ENCODE measurements at places on chromosomes 1 and 21.

DNA sequence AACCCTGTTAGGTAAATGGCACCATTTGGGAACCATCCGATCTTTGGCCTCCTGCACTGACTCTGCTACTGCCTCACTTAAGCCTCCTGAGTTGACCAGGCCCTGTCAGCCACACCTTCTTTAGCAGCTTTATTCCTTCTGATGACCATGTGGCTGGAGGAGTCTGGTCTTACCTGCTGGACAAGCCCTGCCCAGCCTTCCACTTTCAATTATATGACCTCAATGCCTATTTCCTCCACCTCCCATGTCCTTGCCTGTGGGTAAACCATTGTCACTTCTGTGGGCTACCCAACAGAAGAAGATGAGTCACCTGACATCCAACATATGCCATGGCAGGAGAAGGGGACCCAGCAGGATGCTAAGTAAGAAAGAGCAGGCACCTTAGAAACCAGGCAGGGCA, 393.8 kb downstream of the NTNG1 start:
- no peak for DNase-seq

- DNase-seq = no peak
These were observed 7.4 kb upstream of the SVBP start for GRCh38 chr1:42824481-42825035.

DNA sequence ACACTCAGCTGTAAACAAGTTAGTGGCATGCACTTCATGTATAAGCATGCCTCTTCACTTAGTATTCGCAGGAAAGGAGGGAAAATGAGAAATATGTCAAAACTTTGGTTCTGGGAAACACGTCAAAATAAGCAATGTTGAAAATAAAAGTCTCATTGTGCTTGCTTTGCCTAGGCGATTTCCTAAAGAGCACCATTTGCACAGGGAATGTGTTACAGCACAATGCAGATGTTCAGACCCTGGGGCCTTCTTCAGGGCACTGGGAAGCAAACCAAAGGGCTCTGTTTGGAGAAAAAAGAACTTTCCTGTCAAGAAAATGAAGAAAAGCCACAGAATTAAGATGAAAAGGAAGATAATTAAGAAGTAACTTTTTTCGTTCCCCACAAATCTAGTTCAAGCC, 98.6 kb upstream of the PLD5 start:
- no peak for DNase-seq

DNA sequence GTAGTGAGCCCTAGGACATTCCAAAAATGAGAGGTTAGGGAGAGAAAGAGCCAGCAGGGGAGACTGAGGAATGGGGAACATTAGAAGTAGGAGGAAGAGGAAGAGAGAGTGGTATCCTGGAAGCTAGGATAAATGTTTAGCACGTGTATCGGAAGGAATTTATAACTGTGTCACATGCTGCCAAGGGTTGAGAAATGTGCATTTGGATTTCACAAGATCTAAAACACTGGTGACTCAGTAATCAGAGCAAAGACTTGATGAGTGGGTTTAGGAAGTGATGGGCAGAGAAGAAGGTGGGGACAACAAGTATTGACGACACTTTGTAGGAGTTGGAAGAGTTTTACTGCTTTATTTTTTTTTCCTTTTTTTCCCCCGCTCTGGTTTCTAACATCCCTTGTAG, 193.9 kb downstream of the FMN2 start:
- DNase-seq = no peak

DNA sequence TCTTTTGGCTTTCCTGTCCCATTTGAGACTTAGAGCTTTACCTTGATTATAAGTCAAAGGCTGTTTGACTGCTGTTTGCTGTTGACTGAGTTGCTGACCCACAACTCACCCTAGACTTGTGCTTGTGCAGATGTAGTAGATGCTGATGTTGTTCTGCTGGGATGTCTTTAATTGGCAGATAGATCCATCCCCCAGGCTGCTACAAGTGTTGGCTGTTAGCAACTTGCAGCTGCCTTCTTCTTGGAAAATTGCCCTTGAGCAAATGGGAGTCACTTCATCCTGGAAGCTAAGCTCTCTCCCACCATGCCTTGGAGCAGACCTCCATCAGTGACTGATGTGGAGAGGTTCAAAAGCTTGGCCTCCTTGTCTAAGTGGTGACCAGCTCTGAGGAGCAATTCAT, 139.3 kb upstream of the KIAA0040 start:
- no peak for DNase-seq

- DNase-seq = no peak
These were observed 308.1 kb downstream of the GPATCH2 start for GRCh38 chr1:217322834-217323233.

GRCh38 chr1:198528364-198528763, 12.1 kb downstream of the ATP6V1G3 start:
- no peak for DNase-seq

All from stimulated activated CD8-positive, alpha-beta memory T cell treated with anti-CD3 and anti-CD28 coated beads, Interleukin-4, amount 100 ng/mL, for 1 hour (primary cell).